ENCODE measurements at places on chromosomes 13 and 19.

DNA sequence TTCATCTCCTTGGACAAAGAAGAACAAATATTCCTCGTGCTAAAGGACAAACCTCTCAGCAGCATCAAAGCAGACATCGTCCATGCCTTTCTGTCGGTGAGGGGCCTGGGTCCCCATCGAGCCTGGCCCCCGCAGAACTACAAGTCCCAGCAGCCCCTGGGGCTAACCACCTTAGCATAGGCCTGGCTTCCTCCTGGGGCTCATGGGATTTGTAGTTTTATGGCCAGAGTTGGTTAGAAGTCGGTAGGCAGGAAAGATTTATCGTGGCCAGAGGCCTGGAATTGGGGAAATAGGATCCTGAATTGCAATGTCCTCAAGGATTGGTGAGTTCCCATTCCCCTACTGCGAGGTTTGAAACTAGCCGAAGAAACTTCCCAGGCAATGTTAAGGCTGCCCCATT, 19.6 kb downstream of the TMEM150B start:
- peak; percentile 36 for DNase-seq

GRCh38 chr13:70391678-70392077, 283.4 kb upstream of the KLHL1 start:
- DNase-seq: no peak

DNA sequence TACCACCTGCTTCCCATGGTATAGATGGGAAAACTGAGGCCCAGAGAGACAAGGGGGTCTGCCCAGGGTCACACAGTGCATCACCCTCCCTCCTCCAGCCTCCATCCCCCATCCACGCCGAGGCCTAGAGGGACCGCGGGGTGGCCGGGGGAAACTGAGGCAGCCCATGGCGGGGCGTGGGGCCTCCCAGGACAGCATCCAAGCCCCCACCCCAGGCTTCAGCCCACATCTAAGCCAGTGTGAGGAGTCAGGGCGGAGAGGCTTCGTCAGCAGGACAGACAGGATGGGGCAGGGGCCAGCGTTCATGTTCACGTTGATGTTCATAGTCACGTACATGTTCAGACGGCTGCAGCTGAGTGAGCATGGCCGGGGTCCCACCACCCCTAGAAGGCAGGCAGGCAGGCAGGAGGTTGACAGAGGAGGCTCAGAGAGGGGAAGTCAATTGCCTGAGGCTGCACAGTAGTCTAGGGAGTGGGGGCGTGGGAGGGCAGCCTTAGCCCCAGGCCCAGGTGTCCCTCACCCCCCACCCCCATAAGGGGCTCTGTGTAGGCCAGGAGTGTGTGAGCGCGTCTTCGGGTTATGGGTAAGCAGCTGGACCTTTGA, 23.3 kb downstream of the SMIM24 start:
- no peak for DNase-seq

- no peak for DNase-seq
Observed at GRCh38 chr13:82772816-82773215, 1109.5 kb downstream of the SLITRK1 start.

GRCh38 chr13:30463787-30464495, 1.8 kb downstream of the HMGB1 start:
- DNase-seq: no peak

- DNase-seq: no peak
Observed at GRCh38 chr19:2693492-2694160, 8.9 kb downstream of the GNG7 start.

DNA sequence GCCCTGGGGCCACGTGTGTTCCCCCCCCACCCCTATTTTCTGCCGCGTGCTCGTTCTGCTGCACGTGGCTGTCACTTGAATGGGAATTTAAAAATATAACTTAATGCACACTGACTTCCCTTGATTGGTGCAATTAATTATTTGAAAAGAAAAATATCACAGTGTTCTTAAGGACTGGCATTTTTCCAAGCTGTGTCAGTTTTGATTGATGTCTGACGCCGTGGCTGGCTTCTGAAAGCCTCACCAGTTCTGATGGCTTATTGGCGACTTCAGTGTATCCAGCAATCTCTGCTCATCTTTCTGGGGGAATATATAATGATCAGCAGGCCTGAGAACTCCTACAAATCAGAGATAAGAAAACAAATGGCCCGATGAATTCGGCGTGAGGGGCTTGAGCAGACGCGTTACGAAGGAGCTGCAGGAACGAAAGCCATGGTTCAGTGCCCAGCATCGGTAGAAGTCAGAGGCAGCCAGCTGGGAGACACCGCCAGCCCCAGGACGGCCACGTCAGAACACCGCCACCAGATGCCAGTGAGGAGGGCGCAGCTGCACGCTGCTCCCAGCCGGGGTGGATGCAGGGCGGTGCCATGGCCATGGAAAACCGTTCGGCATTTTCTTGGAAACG, 111.2 kb downstream of the KDM4B start:
- DNase-seq: no peak
